HL-60 (cell line): ENCODE measurements at places on chromosomes 2 and 18.

- peak; percentile 72 for DNase-seq
These were observed 153.0 kb upstream of the ITGA4 start for GRCh38 chr2:181304011-181304844.

DNA sequence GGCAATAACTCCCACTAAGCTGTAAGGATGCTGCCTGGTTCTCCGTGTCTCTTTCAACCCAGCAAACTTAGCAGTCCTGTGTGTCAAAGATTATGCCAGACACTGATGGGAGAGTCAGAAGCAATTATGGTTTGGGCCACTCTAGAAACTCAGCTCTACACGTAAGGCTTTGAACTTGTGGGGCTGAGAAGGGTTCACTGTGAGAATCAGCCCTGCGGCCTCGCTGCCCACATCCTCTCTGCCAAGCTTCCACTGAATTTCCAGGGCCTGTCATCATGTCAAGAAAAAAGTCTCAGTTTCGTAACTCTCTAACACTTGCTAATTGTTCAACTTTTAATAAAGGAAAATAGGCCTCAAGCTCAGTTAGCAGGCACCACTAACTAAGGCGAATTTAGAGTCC is 308.8 kb upstream of the LYPD1 start:
- DNase-seq: no peak

DNA sequence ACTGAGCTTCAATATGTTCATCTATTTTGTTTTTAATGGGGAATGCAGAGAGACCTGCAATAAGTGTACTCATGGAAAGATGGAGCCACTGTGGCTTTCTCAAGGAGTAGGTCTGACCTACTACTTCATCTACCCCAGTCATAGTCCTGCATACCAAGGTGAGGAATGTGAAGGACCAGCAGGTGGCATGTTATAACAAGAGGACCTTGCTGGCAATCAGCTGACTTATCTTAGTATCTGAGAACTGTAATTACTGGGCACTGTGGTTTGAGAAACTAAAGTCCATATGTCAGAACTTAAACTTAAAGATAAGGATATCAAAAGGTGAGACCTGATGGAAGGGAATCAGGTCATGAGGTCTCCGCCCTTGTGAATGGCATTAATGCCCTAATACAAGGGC is 1104.2 kb downstream of the BCL11A start:
- DNase-seq: peak; percentile 17

GRCh38 chr2:183078163-183078463 is 434 bp upstream of the DUSP19 start:
- no peak for DNase-seq

- no peak for DNase-seq
These were observed 1.3 kb downstream of the ADRA2B start for GRCh38 chr2:96114903-96115581.

DNA sequence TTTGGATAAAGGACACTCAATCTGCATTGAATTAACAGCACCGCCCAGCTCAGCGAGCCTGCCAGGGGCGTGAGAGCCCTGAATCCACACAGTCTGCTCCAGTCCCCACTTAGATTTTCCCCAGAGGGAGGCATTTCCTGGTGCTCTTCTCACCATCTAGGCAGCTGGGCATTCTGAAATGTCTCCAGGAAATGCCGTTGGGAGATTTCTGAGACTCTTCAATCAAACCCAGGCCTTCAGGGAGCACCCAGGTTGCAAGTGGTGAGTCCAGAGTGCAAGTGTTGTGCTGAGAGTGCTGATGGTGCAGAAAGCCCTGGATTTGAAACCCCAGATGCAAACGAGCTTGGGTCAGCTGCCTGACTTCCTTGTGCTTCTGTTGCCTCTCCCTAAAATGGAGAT is 23.4 kb upstream of the TMEM37 start:
- DNase-seq: no peak

- DNase-seq: no peak
These were observed 26.5 kb downstream of the PGAP1 start for GRCh38 chr2:196899976-196900375.

DNA sequence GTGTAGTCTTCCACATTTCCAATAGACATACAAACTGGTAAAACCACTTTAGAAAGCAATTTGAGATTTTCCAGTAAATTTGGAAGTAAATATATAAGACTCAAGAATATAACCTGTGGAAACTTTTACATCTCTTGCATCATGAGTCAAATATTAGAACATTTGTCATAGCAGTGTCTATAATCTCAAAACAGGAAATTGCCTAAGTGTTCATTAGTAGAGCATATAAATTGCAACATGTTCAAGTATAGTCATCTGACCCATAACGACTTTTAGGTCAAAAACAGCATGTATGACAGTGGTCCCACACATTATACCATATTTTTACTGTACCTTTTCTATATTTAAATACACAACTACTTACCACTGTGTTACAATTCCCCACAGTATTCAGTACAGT is 555.9 kb upstream of the VRK2 start:
- peak; percentile 72 for DNase-seq

- DNase-seq: no peak
These were observed 76.9 kb downstream of the LDAH start for GRCh38 chr2:20745924-20746555.

- DNase-seq: no peak
These were observed 50.6 kb downstream of the BMPR2 start for GRCh38 chr2:202426751-202427150.

GRCh38 chr18:78069784-78070664 is 820.4 kb downstream of the GALR1 start:
- DNase-seq: no peak

GRCh38 chr2:77602771-77603170 is 80.6 kb upstream of the LRRTM4 start:
- DNase-seq: no peak

GRCh38 chr2:158038901-158039300 is 62.8 kb upstream of the UPP2 start:
- DNase-seq: no peak

DNA sequence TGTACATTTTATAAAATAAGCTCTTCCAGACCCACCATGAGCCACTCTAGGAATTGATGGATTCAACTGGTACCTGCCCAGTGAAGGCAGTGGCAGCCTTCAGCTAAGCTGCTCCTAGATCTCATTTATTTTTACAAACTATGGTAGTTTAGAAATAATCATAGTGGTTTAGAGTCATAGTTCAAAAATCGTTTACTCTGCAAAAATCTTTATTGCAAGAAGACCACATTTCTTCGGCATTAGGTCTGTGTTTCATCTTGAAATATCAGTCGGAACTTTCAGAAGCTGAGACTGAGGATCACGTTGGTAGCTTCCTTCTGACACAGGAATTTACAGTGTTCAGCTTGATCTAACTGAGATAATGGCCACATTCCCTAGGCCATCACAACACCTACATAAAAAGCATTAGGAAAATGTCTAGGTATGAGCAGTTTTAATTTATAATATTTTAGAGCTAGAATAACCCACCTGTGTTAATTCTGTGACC is 206.2 kb upstream of the PID1 start:
- no peak for DNase-seq

DNA sequence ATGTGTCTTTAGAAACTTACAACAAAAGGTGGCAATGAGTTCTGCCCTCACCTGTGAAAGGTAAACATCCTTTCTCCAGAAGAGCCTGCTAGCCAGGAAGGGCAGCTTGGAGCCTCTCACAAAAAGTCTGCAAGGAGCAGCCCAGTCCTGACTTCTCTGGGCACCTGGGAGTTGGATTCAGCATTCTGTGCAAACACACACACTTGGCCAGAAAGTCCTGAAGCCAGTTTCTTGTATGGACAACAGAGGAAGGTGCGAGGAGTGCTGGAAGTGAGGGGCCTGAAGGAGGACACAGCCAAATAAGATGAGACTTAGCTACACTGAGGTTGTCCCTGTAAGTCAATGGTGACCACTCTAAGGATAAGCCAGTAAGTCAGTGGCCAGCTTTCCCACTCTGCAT is 52.4 kb upstream of the SLC1A4 start:
- DNase-seq: no peak

GRCh38 chr2:161161074-161161706 is 962 bp downstream of the TANK start:
- no peak for DNase-seq

GRCh38 chr2:7994397-7994951 is 687.4 kb upstream of the ID2 start:
- DNase-seq: no peak

DNA sequence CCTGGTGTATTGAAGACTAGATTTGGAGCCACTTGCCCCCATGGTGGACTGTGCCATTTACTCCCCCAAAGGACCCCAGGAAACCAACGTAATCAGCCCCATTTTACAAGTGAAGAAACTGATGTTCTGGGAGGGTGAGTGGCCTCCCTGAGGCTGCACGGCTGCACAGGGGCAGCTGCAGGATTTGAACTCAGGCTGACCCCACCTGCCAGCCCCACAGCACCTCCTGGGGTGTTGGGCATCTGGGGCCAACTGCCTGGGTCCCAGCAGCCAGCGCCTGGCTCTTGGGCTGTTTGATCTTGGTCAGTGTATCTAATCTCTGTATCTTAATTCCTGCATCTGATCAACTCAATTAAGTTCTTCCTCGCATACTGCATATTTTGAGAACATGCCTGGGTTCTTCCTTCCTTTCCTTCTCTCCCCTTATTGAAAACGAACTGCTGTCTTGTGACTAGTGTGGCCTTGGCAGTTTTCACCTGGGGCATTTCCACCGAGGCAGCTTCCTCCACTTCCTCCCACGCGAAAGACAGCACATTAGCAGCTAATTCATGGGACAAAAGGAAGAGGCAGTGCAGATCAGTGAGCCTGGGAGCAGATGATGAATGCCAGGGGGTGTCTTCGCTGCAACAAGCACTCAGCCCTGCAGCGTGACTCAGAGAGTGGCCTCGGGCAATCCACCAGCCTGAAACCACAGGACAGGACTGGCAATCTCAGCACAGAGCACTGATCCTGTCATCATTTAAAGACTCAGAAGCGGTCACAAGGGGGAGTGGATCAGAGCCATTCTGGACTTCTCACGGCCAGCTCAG is 184.1 kb upstream of the RAB12 start:
- DNase-seq: no peak

GRCh38 chr2:202249521-202250253 is 11.3 kb upstream of the SUMO1 start:
- no peak for DNase-seq

- no peak for DNase-seq
These were observed 405 bp downstream of the CASP10 start for GRCh38 chr2:201183365-201183727.

- DNase-seq: no peak
These were observed 59.7 kb downstream of the PRKCE start for GRCh38 chr2:45711224-45711623.

- peak; percentile 51 for DNase-seq
These were observed 6.1 kb downstream of the IMPACT start for GRCh38 chr18:24432618-24433017.

GRCh38 chr2:167271932-167272331 is 383.7 kb downstream of the XIRP2 start:
- DNase-seq: no peak

DNA sequence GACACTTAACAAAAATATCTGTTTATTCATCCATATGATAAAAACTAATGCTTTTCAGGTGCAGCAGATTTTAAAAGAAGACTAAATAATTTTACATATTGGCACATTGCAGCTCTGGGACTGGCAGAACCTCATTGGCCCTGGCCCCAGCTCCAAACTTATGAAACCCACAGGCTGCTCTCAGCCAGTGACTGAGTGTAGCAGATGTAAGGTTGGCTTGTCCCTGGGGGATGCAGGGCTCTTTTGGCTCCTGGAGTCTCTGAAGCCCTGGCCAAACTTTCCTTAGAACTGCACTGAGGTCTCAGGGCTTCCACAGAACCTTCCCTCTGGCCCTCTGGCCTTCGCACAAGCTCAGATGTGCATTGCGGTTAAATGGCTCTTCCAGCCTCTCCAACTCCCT is 725.0 kb upstream of the SOX11 start:
- no peak for DNase-seq

GRCh38 chr2:205654878-205655605 is 27.3 kb upstream of the NRP2 start:
- DNase-seq: no peak

DNA sequence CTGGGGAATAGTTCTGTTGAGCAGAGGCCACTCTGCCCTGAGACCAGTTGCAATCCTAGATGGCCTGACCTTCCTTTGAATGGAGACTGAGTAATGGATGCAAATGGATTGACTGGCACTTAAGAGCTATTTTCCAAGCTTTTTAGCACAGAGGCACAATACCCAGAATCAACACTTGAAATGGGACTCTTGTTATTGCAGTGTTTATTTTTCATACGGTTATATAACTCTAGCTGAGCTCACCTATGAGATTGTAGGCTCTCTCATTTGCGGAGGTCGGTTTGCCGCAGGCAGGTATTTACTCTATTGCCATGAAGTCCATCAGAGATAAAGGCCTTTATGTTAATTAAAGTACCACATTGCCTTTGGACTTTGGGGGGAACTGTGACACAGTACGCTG is 422.3 kb upstream of the CELF4 start:
- DNase-seq: no peak

DNA sequence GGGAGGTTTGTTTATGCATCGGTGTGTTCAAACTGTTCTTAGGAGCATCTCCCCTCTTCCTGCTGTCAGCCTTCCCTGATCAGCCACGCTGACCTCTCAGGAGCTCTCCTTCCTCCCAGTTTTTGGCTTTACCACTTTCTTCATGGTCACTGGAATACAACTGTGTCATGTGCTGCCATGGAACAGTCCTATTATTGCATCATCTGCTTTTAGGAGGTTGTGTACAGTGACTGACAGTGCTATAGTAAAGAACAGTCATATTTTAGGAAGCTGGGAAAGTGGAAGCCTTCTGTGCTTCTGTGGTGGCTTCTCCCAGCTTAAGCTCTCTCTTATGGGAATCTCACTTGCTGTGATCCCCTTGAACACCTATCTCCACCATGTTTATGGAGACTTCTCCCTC is 165.5 kb downstream of the TPGS2 start:
- no peak for DNase-seq

- DNase-seq: no peak
These were observed 170.2 kb downstream of the ATAD2B start for GRCh38 chr2:23756593-23757292.

- DNase-seq: no peak
These were observed 209.2 kb downstream of the MCFD2 start for GRCh38 chr2:46706264-46706983.

GRCh38 chr2:6880200-6880733 is 2.7 kb downstream of the RSAD2 start:
- no peak for DNase-seq

DNA sequence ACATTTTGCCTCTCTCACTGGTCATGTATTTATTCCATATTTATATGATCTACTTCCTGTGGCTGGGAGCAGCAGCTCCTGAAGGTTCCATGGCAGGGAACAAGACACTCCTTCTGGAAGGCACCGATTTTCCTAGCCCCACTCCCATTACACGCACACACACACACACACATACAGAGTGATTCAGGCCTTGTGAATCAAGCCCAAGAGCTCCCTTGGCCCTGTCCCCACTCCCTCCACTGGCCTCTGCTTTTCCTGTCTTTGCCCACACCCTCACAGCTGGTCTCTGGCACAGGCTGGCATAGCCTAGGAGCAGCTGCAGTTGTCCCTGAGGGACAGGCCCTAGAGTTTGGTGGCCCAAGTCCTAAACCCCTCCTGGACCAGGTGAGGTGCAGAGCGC is 201.7 kb downstream of the NAPG start:
- no peak for DNase-seq

GRCh38 chr2:232886632-232887031 is 16.6 kb downstream of the SNORC start:
- DNase-seq: no peak
